ENCODE measurements at places on chromosomes 6 and 20.

GRCh38 chr6:3368685-3369084, 88.2 kb downstream of the SLC22A23 start:
- DNase-seq, result no peak

DNA sequence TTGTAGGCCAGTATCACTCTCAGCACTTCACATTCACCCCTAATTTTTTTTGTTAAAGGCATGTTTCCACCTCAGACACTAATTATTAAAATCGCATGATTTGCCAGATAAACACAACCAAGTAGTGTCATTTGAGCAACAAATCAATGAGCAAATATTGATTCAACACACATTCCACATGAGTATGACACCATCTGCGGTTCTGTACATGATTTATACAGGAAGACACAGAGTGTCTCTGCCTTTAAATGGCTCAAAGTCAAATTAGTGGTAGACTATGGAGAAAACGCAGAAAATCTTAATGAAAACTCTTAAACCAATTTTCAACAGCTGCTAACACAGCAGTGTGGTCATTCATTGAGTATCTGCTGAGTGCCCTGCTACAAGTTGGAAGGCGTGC, 300.2 kb downstream of the SOX4 start:
- no peak for DNase-seq

DNA sequence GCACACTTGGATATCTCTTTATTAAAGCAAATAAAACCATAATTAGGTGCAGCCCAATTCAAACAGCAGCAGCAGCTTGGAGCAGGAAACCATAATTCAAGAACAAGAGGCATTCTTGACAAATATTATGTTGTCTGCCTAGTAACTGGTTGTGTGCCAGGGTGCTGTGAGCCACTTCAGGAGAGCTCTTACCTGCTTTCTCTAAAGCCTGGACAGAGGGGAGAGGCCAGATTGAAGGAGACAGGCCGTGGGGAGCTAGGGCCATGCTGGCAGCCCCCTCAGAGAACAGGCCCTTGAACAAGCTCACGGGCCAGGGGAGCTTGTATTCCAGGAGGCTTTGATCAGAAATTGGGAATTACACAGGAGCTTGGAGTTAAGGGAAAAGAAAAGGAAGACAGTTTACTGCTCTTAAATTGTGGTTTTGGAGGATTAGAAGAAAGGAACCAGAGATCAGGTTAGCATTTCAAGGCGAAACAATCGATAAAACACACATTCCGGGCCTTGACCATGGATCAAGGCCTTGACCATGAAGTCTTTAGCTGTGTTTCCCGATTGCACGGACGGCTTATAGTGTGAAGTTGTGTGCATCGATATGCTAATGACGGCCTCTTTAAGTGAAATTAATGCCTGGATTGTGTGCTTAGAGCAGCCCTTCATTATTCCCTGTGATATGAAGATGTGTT, 69.8 kb upstream of the NKX2-2 start:
- DNase-seq, result no peak

- no peak for DNase-seq
These were observed 141.1 kb downstream of the BMP5 start for GRCh38 chr6:55734256-55734655.

DNA sequence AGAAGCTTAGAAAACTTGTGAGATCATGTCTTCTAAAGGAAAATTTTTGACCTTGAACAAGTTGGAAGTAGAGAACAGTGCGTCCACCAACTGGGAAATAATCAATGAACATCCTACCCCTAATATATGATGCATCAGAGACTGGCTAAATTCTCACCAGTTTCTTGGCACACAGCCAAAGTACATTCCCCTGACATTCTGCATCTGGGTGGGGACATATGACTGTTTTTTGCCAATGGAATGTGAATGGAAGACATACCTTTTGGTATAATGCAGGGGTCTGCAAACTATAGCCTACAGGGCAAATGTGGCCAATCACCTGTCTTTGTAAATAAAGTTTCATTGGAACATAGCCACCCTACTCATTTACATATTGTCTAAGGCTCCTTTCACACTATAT, 84.7 kb downstream of the HAO1 start:
- no peak for DNase-seq

DNA sequence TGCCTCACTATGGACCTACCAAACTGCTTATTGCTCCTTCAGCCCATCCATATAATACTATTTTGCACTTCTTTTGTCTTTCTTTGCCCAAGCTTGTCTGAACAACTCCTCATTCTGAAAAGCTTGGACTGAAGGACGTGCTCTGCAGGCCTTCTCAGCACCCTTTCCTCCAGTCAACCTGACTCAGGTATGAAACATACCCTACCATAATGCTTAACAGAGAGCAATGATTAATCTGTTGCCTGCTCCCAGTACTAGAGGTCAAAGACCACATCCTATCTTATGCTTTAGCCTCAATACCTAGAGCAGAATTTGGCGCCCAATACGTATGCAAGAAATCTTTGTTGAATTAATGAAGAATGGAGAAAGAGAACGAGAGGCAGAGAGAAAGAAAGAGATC, 55.2 kb downstream of the ATXN1 start:
- DNase-seq, result no peak

DNA sequence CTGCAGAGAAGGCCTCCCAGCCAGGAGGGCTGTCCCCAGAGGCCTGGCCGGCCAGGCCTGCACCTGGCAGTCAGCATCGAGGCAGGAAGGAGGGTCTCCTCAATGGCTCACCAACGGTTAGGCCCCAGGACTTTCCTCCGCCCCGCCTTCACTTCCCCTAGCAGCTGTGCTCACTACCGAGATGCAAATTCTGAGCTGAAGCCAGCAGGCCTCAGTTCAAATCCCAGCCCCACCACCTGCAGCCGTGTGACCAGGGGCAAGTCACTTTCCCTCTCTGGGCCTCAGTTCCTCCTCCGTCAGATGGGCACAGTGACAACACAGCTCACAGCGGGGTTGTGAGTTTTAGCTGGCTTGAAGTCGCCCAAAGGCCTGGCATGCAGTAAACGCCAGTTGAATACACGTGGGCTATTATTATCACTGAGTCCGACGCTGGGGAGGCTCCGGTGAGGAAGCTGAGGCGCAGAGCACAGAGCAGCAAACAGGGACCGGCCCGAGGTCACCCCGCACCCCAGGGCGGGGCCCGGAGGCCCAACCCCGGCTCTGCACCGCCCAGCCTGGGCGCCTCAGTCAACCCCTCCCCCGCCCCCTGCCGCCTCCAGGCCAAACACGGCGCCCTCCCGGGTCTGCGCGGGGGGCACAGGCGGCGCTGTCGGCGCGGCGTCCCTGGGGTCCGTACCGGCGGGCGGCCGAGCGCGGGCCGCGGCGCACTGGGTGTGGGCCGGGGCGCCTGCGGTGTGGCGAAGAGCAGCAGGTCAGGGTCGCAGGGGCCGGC, 671 bp downstream of the E2F1 start:
- DNase-seq, result no peak

All from NCI-H1048 (cell line).